Dermis blood vessel endothelial cell (primary cell): ENCODE measurements at places on chromosomes 16 and 17. TPM values are rescaled to one million over a fixed set of nuclear protein-coding genes. Genes with fewer than 3 reads are reported as not detected.
A peak's percentile ranks its signal among the peaks of the same experiment; 100 is the strongest.

The C16orf86 gene
- total RNA-seq: 3.7 and 3.9 TPM in 2 replicates

The AGRP gene
- total RNA-seq: not detected in 2 replicates

The EPX gene
- not detected in 2 replicates for total RNA-seq

The GPR179 gene
- not detected in 2 replicates for total RNA-seq

The SBK1 gene
- under 0.01 and 0.14 TPM in 2 replicates for total RNA-seq

The DPEP1 gene
- total RNA-seq: 1.0 and 2.7 TPM in 2 replicates

The PMP22 gene
- 23.3 and 32.2 TPM in 2 replicates for total RNA-seq

The MMP2 gene
- total RNA-seq: 16.7 and 20.5 TPM in 2 replicates

- no peak for DNase-seq
These were observed 105.0 kb downstream of the C16orf78 start for GRCh38 chr16:49478616-49479015.

DNA sequence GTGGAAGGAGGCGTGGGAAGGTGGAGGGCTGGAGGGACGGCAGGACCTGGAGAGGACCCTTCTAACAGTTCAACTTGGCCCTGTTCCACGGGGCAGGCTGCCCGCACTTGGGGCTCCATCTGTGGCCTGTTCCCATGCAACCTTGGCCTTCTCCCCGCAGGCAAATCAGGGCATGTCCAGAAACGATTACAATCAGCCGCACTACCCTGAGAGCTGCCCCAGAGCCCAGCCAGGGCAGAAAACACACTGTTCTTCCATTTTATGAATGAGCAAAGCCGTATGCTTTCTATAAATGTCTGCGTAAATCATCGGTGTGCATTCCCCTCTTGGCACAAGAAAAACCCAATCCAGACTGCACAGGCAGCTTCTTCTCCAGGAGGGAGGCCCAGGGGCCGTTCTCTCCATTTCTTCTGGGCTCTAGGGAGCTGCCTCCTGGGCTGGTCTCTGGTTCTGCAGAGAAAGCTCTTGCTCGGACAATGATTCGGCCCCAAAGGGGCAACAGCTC, 228.7 kb downstream of the SOX9 start:
- no peak for DNase-seq

GRCh38 chr17:63740464-63741142, 996 bp downstream of the STRADA start:
- DNase-seq: peak; percentile 20

- no peak for DNase-seq
These were observed 2.3 kb downstream of the CCL1 start for GRCh38 chr17:34360601-34361270.

DNA sequence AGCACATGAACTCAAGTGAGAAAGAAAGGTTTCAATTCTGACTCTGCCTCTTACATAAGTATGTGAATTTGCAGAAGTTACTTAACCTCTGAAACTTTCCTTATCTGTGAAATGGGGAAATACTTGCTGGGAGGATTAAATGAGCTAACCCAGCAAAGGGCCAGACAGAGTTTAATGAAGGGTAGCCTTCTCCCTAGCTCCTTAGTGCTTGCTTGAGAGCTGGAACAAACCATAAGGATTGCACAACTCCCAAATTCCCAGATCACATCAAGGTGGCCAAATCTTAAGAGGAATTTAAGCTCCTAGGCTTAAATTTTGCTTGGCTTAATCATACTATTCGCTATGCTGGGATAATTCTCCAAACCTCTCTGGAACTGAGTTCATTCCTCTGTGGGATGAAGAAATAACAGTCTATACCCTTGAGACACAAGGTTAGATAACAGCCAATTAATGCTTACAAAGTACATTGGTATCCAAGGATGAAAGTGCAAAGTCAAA, 11.8 kb upstream of the WSB1 start:
- DNase-seq: no peak

- peak; percentile 92 for DNase-seq
These were observed 5.5 kb downstream of the GAS2L2 start for GRCh38 chr17:35747540-35748017.

DNA sequence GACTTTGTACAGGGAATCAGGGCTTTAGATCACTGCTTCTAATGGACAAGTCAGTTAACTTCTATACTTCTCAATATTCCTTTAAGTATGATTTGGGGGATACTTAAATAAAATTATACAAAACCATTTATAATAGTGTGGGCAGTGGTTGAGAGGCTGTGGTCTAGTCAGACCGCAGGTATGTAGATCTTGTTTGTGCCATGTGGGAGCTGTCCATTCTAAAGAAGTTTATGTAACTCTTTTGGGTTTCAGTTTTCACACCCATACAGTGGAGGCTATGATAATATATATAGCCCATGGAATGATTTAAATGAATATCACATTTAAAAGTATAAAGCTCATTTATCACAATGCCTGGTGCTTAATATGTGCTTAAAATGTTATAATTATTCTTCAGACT, 654.3 kb upstream of the KIF2B start:
- DNase-seq: no peak

GRCh38 chr16:56609463-56609921, 1.1 kb downstream of the MT2A start:
- DNase-seq: peak; percentile 85

DNA sequence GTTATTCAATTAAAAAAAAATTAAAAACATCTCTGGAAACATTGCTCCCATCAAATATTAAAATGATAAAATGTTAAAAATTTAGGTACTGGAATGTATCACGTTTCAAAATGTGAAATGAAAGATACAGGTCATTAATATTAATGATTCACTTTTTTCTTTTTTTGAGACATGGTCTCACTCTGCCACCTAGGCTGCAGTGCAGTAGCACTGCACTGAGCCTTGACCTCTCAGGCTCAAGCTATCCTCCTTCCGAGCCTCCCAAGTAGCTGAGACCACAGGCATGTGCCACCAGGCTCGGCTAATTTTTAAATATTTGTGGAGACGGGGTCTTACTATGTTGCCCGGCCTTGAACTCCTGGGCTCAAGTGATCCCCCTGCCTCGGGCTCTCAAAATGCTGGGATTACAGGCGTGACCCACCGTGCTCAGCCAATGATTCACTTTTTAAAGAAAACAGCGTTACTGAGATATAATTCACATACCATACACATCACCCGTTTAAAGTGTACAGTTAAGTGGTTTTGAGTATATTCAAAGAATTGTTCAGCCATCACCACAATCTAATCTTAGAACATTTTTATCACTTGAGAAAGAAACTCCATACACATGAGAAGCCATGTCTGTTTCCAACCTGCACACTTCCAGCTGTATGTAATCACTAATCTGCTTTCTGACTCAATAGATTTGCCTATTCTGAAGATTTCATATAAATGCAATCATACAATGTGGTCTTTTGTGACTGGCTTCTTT, 19.1 kb upstream of the NETO2 start:
- no peak for DNase-seq
